ENCODE measurements at places on chromosomes 5 and 9.

DNA sequence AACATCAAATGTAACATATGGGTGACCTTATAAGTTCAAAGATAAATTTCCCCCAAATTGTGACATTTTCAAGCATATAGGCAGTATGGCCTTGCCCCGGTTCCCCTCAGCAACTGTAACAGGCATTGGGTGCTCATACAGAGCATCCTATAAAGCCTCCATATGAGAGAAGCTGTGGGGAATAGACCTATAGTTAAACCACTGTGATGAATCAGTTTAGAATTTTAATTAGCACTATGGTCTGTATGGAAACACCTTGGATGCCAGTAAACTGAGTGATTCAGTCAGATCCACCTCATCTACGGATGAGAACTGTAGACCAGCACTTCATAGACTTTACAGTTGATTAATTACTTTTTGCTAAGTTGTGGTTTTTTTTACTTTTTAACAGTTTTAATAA is 79.4 kb downstream of the ERCC6L2 start:
- DNase-seq, result no peak

DNA sequence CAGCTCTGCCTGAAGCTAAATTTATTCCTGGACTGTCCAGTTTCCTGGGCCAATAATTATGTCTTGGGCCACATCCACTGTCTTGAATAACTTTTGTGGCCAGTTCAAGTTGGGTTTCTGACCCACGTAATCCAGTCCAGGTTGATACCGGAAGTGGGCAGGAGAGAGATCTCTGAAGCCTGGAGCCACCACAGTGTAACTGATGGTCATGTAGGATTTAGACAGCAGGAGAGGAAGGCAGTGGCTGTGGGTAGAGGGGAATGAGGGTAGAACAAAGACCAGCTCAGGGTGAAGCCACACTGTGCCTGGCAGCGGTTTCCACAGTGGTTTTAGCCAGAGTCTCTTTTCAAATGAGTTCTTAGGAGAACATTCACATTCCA is 30.2 kb downstream of the SH3PXD2B start:
- DNase-seq, result no peak

GRCh38 chr9:121067640-121068039 is 7.1 kb upstream of the CNTRL start:
- DNase-seq, result no peak

DNA sequence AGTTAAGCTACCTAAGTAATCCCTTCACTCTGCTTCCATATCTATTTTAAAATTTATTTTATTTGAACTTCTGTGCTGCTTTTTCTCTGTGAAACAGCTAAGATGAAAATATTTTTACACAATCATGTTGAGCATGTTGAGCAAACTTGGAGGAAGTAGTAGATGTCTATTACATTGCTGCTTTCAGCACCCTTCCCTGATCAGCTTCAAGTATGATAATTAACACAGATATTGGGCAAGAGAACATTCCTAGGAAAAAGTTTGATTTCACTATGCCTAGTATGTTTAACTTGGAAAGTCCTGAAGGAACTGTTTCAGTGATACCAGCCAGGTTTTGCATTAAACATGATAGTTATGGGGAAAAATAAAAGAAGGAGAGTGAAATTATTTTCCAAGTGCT is 283.6 kb downstream of the ELAVL2 start:
- DNase-seq, result no peak

DNA sequence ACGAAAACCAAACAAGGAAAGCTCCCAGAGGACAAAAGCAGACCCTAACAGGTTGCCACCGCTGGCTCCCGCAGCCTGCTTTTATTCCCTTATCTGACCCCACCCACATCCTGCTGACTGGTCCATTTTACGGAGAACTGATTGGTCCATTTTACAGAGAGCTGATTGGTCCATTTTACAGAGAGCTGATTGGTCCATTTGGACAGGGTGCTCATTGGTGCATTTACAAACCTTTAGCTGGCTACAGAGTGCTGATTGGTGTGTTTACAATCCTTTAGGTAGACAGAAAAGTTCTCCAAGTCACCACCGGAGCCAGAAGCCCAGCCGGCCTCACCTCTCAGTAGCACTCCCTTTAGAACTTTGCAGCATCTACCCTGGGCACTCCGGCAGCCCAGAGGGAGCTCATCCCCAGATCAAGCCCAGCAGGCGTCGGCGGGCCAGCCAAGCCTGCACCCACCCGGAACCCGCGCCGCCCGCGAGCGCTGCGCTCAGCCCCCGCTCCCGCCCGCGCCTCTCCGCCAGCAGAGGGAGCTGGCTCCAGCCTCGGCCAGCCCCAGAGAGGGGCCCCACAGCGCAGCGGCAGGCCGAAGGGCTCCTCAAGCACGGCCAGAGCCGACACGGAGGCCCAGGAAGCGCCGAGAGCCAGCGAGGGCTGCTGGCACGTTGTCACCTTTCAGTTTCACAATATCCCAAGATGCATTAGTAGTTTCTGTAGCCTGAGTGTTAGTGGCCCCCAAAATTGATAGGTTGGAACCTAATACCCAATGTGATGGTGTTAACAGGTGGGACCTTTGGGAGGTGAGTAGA is 35.3 kb upstream of the CLPTM1L start:
- DNase-seq, result no peak

DNA sequence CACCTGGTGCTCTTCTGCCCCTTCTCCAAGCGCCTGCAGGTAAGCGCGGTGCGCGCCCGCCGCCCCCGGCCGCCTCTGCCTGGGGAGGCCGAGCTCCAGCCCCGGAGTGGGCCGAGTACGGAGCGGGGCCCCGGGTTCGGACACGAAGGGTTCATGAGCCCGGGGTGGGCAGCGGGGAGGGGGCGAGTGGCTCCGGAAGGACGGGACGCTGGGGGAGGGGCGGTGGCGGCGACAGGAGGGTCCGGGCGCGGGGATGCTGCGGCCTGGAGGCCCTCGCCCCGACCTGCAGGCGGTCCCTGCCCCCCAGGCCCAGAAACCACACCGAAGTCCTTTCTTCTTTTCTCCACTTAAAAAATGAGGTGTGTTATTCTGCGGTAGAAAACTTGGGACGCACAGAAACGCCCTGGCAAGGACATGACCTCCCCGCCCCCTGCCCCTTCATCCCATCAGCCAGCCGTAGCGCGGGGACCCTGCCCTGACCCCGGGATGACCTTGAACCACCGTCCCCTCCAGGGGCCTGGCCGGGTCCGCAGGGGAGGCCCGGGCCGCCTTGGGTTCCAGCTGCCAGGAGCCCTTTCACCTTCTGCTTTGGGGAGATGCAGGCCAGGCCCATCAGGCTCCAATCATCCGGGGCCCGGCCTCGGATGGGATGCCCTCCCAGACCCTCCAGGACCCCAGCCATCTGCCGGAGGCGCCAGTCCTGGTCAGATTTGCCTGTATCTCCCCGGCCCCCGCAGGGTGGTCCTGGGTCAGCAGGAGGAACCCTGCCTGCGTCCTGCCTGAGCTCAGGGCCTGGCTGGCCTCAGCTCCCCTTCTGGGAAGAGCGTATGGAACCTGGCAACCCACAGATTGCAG is 545 bp downstream of the DIPK1B start:
- DNase-seq, result no peak

DNA sequence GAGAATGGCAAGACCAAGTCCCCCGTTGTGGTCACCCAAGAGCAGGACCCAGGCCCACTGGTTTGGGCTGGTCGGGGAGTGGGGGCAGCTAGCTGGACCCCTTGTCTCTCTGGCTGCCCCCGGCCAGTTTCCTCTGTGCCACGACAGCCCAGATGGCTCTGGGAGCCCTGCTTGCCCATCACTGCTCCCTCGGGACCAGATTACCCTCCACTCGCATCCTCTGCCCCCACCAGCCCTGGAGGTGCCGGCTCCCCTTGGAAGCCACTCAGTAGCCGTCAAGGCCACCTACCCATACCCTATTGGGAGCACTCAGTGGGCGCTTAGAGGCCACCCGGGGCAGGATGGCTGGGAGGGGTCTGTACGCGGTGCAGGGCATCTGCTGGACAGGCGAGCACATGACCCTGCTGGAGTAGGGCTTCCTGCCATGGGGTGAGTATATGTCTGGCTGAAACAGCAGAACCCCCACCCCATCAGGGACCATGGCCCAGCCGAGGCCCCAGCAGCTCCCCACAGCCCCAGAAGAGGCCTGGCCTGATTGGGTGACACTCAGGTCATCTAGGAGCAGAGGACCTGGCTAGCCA is 70.0 kb downstream of the ZNF354C start:
- DNase-seq, result no peak

DNA sequence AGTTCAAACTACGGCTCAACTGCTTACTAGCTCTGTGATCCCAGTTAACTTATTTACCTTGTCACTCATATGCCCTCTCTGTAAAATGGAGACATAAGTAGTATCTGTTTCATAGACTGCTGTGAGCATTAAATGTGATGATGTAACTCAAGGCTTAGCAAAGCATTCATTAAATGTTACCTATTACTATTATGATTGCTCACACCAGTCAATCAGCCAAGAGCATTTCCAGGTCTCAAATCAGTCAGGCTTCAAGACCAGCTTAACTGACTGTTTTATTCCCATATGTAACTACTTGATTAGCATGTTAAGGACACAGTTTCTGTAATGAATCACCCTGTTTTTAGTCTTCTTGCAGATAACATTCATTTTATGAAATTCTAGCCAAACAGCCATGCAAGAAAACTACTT is 413.3 kb downstream of the MLLT3 start:
- DNase-seq, result no peak

DNA sequence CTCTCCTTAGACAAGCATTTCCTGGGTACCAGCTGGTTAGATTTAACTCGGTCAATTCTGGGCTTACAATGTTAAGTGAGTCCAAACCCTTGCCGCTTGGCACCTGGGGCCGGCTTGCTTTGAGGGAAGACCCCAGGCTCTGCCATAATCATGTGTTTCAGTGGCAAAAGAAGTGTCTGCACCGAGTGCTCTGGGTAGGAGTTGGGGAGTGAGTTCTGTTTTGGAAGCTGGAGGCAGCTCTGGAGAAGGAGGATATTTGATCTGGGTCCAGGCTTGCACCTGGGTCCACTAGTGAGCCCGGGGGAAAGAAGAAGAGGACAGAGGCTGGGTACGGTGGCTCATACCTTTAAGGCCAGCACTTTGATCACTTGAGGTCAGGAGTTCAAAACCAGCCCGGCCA is 8.4 kb upstream of the OLFM1 start:
- no peak for DNase-seq

GRCh38 chr9:133184971-133185370 is 21.3 kb upstream of the GBGT1 start:
- DNase-seq, result peak; percentile 79

- no peak for DNase-seq
These were observed 3.0 kb downstream of the GDNF start for GRCh38 chr5:37836592-37837413.

- peak; percentile 3 for DNase-seq
These were observed 143.6 kb downstream of the MRPS30 start for GRCh38 chr5:44952376-44952775.

DNA sequence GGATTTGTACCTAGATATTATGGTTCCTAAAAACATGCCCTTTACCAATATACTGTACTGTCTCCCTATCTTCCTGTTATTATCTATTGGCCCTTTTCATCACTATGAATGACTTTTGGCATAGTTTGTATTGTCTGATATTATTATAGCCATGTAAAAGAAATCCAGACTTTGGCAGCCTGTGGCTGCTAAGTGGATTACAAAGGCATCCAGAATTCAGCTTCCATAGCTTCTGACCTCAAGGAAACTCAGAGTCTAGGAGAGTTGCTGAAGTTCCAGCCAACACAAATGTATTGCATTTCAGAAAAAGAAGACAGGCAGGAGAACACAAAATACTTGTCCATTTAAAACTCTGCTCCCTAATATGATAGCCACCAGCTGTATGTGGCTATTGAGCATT is 319.2 kb upstream of the MPDZ start:
- DNase-seq, result no peak

- no peak for DNase-seq
These were observed 32.1 kb upstream of the IL6ST start for GRCh38 chr5:56026863-56027300.

GRCh38 chr9:104227108-104227507 is 133.0 kb downstream of the SMC2 start:
- DNase-seq, result no peak

GRCh38 chr5:11390291-11390767 is 513.9 kb downstream of the CTNND2 start:
- DNase-seq, result no peak

DNA sequence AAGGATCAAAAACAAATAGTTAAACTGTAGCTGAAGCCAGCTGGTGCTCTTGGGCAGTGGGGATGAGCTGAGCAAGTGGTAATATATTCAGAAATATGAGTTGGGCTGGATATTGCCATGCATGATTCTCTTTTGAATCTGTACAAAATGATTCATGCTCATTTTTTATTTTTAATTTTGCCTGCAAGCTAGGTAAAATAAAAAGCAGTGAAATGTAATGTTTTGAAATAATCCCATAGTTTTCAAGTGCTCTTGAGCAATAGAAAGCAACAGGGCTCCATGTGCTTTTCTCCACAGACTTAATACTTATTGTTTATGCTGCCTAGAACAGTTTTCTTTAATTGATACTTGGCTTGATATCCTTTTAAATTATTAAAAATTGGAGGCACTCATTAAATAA is 489.3 kb downstream of the TLE4 start:
- no peak for DNase-seq

DNA sequence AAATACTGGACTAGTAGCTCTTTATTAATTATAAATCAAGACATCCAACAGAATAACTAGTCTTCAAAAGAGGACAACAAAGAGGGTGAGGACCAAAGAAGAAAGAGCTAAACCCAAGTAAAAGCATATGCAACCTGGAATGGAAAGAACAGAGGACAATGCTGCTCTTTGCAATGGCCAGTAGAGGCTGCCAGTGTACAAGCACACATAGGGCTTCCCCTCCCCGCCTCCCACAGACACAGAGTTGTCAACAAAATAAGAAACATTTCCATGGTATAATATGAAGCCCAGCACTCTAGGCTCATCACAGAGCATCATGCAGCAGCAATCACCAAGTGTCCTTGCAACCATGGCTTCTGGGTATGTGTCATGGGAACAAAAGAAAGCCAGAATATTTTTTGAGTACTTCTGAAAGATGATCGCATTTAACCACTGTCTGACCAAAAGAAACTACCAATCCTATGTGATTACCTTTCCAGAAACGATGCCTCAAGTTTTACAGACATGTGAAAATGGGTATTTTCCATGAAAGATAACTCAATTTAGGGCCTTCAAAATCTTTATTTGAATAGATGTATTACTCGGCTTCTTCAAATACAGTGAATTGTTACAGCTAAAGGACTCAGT is 58.1 kb downstream of the RFX3 start:
- peak; percentile 51 for DNase-seq

GRCh38 chr9:8552732-8553131 is 753.2 kb upstream of the DMAC1 start:
- no peak for DNase-seq

DNA sequence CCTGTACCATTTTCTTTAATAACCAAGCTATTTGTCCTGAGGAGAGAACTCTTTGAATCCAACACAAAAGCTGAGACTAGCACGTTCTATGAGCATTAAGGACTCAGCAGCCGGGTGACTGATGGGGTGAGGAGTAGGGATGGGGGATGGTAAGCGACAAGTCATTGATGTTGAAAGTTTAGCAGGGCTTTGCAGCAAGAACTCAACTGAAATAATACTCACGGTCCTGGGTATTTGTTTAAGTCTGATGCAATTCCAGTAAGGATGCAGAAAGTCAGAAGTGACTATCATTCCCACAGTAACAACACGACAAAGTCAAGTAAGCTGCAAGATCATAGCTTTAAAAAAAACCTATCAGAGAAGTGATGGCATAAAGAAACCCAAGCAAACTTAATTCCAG is 131.1 kb downstream of the ACTL7B start:
- DNase-seq, result no peak

- DNase-seq, result no peak
These were observed 351.4 kb downstream of the SEMA5A start for GRCh38 chr5:9194509-9194908.

All from DMS153 (cell line).